ENCODE measurements at places on chromosomes 5 and 9.

DNA sequence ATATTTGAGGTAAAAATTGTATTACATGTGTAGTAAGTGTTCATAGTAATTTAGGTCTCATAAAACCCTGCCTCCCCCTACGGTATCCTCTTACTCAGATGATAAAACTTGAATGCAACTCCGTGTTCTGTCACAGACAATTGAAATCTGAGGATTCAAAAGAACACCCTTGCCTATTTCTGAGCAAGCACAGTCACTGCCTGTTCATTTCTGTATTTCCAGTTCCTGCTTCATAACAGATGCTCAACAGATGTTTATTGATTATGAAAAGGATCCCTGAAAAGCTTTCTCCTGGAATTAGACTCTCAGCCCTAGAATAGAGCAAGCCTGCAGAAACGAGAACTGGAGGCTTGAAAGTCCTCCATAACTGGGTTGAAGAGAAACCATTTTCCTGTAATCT, 144.1 kb upstream of the SPEF2 start:
- no peak for DNase-seq

DNA sequence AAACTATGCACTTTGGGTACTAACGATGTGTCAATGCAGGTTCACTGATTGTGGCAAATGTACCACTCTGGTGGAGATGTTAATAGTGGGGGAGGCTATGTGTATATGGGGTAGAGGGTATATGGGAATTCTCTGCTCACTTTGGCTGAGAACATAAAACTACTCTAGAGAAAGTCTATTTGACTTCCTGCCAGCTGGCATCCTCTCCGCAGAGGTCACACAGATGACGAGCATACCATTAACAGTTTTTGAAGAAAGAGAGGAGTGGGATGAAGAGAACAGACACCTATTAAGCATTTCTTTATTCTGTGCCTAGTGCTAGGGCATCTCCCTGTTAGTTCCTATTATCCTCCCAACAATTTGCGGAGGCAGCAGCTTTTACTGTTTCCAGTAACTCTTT, 58.4 kb upstream of the TRIM32 start:
- no peak for DNase-seq

DNA sequence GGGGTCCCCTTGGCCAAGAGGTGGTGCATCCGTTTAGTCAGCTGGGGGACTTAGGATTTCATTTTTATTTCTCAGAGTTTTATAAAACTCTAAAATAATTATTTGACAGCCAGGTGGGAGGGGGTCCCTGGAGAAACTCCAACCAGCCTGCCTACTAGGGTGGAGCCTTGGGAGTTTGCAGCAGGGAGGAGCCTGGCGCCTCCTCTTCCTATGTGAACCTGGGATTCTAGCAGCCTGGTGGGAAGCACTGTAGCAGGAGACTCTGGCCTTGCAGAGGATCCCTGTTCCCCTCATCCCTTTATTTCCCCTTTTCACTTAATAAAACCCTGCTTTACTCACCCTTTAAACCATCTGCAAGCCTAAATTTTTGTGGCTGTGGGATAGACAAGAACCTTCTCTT, 50.8 kb downstream of the FXN start:
- no peak for DNase-seq

- DNase-seq, result no peak
Observed at GRCh38 chr5:35502206-35502605, 115.5 kb upstream of the SPEF2 start.

- DNase-seq, result no peak
Observed at GRCh38 chr5:134000696-134001453, 3.9 kb downstream of the VDAC1 start.

DNA sequence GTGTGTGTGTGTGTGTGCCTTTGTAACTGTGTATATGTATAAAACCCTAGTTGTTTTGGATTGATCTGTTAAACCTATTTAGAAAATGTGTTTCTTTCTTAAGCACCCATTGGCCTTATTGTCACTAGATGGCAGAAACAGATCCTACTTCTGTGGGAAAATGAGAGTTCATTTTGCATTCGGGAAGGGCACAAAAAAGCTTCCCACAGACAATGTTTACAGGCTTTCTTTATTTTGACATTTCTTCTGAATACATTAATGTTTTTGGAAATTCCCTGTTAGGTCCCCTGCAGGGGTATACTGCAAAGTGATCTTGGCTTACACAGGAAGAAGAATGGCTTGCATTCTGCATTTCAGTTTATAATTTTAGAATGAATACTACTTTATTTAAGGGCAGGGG, 481.8 kb upstream of the ARRDC3 start:
- DNase-seq, result no peak

GRCh38 chr9:116905171-116905588, 218.1 kb downstream of the TRIM32 start:
- DNase-seq, result no peak

GRCh38 chr5:112848116-112848811, 12.8 kb upstream of the SRP19 start:
- DNase-seq, result no peak

GRCh38 chr9:122287214-122287720, 22.6 kb downstream of the MRRF start:
- no peak for DNase-seq

DNA sequence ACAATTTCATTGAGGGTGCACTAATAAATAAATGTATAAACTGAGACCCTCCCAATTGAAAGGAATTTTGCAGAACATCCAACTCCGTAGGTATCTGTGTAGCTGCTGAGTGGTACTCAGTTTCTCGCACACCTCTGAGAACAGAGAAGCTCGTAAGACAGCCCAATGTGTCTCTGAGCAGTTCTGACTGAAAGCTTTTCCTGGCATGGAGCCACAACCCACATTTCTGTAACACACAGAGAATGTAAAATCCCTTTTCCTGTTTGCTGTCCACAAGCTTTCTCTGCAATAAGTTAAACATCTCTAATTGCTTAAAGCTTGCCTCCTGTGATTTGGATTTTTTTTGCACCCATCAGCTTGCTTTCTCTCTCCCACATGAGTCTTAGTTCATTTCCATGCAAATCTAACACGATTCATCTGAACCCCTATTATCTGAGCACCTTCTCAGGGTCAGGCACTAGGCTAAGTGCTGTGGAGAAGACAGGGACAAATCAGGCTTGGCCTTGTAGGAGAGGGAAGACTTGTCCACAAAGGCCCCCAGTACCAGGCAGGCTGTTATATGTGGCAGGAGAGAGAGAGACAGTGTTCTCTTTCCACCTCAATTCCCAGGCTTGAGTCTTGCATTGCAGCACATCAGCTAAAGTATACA, 44.2 kb upstream of the COL15A1 start:
- no peak for DNase-seq

DNA sequence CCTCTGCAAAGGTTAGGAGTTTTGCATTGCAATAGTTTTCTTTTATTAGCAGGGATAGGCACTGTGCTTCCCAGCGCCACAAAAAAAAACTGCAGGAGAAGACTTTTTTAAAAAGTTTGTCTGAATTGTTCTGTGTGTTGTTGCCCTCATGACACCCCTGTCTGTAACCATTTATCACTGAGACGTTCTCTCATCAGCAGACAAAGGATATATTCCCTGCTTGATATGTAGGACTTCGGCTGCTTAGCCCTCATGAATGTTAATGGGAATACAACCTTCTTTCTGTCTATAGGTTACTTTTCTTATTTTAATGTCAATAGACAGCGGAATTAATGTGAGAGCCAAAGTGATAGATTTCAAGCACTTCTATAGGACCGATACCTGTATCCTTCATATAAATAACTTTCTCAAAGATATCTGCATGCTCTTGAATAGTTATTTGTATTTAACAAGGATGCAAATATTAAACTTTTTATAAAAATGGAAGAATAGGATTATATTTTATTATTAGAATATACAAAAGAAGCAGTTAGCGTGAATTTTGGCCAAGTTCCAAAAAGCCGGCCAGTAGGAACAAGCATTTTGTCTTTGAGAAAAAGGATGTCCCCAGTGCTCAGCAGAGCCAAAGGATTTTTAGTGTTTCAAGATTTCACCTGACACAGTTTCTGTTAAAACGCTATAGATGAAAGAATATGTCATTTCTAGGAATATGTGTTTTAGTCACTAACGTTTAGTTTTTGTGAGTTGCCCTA, 1.5 kb upstream of the LYSMD3 start:
- DNase-seq, result no peak
